ENCODE measurements at places on chromosomes 5 and 9. TPM values are rescaled to one million over a fixed set of nuclear protein-coding genes. Genes with fewer than 3 reads are reported as not detected.

DNA sequence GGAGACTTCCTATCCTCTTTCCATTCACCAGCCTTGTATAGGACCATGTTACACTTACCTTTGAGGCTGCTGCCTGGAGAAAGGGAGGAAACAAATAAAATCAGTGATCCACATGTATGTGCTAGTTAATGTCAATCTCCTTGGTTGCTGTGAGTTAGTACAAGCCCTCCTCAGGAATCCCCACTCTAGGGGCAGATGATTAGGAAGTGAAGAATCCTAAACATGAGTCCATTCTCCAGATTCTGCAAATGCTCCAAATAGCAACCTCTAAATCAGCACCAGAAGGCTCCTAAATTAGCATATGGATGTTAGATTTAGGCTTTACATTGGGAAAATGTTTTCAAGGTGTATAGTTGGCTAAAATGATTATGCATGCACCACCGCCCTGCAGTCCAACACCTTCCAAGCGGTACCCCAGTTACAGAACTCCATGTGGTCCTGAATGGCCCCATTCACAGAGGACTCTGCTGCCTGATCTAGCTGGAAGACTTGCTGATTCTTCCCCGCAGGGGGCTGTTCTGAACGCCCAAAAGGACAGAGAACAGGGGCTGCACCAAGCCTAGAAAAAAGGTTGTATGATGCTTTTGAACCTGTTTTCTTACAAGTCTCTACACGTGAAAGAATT, 123.2 kb downstream of the TLE1 start:
- no peak for DNase-seq
- no peak overlapping the region for H3K27ac ChIP-seq

GRCh38 chr9:98118640-98119601, at the start of gene TRIM14:
Gene TRIM14, minus strand, starts transcription at chr9:98119222. Its CDS starts 34 bp downstream, at chr9:98119188.
- H3K4me1 ChIP-seq, result peaks cover 44% of the 10 kb centered on the region
- H3K36me3 ChIP-seq, result peaks cover 37% of the 10 kb centered on the region
- peak; percentile 75 for DNase-seq
- H3K4me3 ChIP-seq, result peak within 1 kb of the TSS; percentile 83

- peaks cover 30% of the 10 kb centered on the region for H3K4me1 ChIP-seq
- no peak for DNase-seq
- no peak overlapping the region for H3K4me3 ChIP-seq
- H3K27ac ChIP-seq, result no peak overlapping the region
- peaks cover 59% of the 10 kb centered on the region for H3K36me3 ChIP-seq
Measured at GRCh38 chr5:1319436-1320256, 24.8 kb upstream of the TERT start.

DNA sequence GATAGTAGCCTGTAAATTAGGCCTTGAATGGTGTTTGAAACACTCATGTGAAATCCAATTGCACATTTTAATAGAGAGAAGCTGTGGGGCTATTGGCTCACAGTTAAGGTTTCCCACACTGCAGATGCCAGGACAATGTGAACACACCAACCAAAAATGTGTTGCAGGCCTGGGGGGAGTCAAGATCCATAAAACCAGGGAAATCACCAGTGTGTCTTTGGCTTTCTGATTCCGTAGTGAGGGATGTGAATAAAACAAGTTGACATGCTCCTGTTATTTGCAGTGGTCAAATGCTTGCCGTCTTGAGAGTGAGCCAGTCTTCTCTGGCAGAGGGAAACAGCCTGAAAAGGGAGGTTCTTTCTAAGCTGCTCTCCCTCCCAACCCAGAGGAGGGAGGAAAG, 79.0 kb downstream of the ZNF462 start:
- H3K4me1 ChIP-seq, result no peaks in the 10 kb centered on the region
- DNase-seq, result no peak
- H3K27ac ChIP-seq, result no peak overlapping the region
- H3K36me3 ChIP-seq, result no peaks in the 10 kb centered on the region
- H3K4me3 ChIP-seq, result no peak overlapping the region

DNA sequence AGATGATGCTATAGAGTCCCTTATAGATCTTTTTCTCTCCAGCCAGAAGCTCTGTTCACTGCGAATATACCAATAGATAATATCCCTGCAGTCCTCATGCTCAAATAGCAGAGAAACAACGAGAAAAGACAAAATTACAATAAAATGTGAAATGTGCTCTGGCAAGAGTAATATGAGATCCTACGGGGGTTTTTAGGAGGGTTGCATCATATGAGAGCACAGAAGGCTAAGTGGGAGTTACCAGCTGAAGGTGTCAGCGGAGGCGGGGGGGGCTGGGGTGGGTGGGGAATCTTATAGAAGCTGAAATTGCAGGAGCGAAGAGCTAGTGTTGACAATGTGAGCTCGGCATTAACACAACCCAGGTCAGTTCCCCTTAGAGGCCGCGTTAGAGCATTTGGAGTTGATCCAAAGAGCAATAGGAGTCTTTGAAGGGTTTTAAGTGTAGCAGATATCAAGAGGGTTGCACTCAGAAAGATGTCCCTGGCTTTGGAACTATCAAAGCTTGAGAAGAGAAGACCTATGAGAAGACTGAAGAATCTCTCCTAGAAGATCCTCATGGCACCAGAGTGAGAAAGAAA, 109.7 kb downstream of the BASP1 start:
- H3K36me3 ChIP-seq, result no peaks in the 10 kb centered on the region
- H3K27ac ChIP-seq, result no peak overlapping the region
- no peak for DNase-seq
- no peak overlapping the region for H3K4me3 ChIP-seq
- no peaks in the 10 kb centered on the region for H3K27me3 ChIP-seq

DNA sequence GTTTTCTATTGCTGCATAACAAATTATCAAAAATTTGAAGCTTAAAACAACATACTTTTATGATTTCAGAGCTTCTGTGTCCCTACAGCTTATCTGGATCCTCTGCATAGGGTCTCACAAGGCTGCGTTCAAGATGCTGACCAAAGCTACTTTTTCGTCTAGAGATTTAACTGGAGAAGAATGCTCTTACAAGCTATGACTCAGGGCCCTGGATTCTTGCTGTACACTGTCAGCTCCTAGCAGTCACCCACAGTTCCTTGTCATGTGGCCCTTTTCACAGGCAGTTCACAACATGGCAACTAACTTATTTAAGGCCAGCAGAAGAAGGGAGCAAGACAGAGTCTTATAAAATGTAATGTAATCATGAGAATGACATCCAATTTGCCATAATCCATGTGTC, 70.8 kb upstream of the FAM174A start:
- H3K4me3 ChIP-seq, result no peak overlapping the region
- no peaks in the 10 kb centered on the region for H3K27me3 ChIP-seq

DNA sequence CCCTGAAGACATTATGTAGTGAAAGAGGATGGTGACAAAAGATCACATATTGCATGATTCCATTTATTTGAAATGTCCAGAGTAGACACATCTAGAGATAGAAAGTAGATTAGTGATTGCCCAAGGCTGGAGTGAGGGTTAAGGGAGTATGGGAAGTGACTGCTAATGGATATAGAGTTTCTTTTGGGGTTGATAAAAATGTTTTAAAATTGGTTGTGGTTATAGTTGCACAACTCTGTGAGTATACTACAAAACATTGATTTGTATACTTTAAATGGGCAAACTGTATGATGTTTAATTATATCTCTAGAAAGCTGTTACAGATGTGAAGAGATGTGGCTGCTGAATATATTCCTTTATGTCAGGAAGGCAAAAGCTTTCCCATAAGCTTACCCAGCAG, 202.8 kb downstream of the CCDC171 start:
- H3K4me1 ChIP-seq, result no peaks in the 10 kb centered on the region
- DNase-seq, result no peak
- H3K27me3 ChIP-seq, result no peaks in the 10 kb centered on the region
- no peaks in the 10 kb centered on the region for H3K36me3 ChIP-seq
- H3K4me3 ChIP-seq, result no peak overlapping the region
- no peak overlapping the region for H3K27ac ChIP-seq

- no peak for DNase-seq
- no peak overlapping the region for H3K27ac ChIP-seq
- no peaks in the 10 kb centered on the region for H3K27me3 ChIP-seq
- H3K4me1 ChIP-seq, result no peaks in the 10 kb centered on the region
- H3K4me3 ChIP-seq, result no peak overlapping the region
Measured at GRCh38 chr9:81242866-81243265, 446.5 kb downstream of the TLE1 start.

DNA sequence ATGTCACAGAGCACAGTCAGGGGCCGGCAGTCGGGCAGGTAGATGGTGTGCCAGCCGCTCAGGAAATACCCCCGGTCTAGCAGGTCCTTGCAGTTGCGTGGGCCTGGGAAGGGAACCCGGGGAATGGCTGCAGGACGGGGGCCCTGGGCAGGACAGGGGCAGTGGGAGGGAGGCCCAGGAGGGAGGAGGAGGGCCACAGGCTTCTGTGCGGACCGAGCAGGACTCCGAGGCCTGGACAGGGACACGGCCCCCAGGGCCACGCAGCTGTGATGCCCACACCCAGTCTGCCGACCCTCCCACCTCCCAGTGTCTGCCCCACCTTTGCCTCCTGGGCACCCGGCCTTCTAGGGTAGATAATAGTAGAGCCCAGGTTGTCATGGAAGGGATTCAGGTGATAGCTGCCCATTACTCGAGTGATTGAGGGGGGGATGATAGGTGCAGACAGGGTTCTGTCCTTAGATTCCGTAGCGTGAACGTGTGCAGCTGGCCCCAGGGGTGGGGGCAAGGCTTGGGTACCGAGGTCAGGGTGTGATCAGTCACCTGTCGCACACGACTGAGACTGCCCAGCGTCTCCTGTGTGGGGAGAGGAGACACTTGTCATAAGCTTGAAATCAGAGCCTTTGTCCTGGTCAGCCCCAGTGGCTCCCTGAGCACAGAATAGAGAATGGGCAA, 4.5 kb downstream of the FCN1 start:
- H3K27ac ChIP-seq, result no peak overlapping the region
- H3K4me3 ChIP-seq, result no peak overlapping the region
- H3K27me3 ChIP-seq, result peaks cover 9% of the 10 kb centered on the region

DNA sequence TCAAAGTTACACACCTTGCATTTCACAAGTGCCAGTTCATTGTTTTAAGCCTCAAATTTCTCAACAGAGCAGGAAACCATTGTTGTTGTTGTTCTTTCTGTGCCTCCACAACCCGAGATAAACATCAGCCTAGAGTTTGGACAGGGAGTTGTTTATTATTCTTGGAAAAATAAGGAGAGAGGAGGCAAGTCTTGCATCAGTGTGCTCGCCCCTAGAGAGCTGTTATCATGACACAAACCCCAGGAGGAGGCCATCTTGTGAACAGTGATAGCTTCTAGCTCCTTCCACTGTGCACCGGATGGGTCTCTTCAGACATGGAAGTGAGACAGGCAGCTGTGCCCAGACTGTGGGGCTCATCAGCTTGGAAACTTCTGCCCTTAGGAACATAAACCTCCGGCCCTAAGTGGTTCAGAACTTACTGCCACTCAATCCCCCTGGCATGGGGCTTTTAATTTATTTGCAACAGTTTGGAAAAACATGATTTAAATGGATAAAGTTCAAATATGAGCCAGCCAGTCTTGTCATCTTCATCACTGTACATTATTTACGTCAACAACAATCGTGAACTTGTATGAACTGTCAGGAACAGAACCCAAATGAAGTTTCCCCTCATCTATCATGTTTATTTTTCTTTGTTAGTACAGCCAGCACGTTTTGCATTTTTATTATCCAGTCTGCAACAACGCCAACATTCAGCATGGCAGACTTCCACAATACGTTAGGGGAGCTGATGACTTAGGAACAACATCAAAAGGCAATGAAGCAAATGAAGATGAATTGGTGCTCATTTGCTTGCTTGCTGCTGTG, 181.7 kb upstream of the S1PR3 start:
- DNase-seq, result no peak
- H3K4me3 ChIP-seq, result no peak overlapping the region
- no peaks in the 10 kb centered on the region for H3K36me3 ChIP-seq
- H3K4me1 ChIP-seq, result no peaks in the 10 kb centered on the region
- no peak overlapping the region for H3K27ac ChIP-seq

DNA sequence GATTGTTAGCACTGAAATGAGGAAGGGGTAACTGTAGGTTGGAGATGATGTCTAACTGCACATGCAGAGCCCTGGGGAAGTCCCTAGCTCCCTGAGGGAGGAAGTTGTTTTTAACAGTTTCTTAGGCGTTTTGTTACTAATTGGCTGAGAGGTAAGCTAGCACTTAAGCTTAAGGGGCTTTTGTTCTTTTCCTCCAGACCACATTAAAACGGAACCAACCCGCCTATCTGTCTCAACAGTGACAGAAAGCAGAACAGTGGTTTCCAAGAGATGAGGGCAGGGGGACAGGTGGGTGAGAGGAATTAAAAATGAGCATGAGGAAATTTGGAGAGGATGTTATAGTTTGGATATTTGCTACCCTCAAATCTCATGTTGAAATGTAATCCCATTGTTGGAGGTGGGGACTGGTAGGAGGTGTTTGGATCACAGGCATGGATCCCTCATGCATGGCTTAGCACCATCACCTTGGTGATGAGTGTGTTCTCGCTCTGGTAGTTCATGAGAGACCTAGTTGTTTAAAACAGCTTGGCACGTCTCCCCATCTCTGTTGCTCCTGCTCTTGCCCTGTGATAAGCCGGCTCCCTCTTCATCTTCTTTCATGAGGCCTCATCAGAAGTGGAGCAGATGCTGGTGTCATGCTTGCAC, 38.9 kb downstream of the LYRM7 start:
- peak; percentile 62 for DNase-seq
- H3K27me3 ChIP-seq, result no peaks in the 10 kb centered on the region
- peaks cover 15% of the 10 kb centered on the region for H3K36me3 ChIP-seq
- peaks cover 56% of the 10 kb centered on the region for H3K4me1 ChIP-seq
- H3K27ac ChIP-seq, result peak overlapping the region; percentile 97

DNA sequence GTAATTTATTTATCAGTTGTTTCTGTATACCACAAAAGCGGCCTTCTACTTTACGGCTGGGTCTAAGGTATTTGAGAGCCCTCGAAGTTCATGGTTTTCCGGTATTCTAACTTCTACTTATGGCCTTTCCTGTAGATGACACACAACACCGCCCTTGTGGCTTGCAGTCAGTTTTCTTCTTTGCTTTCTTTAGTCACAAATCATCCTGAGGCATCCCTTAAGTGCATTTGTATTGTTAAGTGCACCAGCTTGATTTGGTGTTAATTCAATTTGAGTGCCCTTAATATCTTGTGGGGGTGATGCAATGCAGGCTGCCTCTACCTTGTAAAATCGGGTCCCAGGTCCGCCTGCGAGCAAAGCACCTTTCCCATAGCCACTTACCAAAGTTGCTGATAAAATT, 511.9 kb downstream of the CCDC171 start:
- peaks cover 3% of the 10 kb centered on the region for H3K27me3 ChIP-seq
- DNase-seq, result no peak
- H3K36me3 ChIP-seq, result no peaks in the 10 kb centered on the region
- H3K4me3 ChIP-seq, result no peak overlapping the region

- no peaks in the 10 kb centered on the region for H3K36me3 ChIP-seq
- H3K27ac ChIP-seq, result no peak overlapping the region
- no peak for DNase-seq
- no peaks in the 10 kb centered on the region for H3K4me1 ChIP-seq
- H3K27me3 ChIP-seq, result no peaks in the 10 kb centered on the region
- no peak overlapping the region for H3K4me3 ChIP-seq
Measured at GRCh38 chr5:145588113-145588512, 247.0 kb downstream of the PRELID2 start.

FOXI1 gene
- total RNA-seq, result not detected

PDCD1LG2 gene
- total RNA-seq, result 0.55 TPM

KIF24 gene
- total RNA-seq, result 11.4 TPM

SNAPC3 gene
- 21.7 TPM for total RNA-seq

GPRIN1 gene
- 1.9 TPM for total RNA-seq
